Aorta (tissue), 5 donors: ENCODE measurements at places on chromosomes 4 and X. TPM values are rescaled to one million over a fixed set of nuclear protein-coding genes. Genes with fewer than 3 reads are reported as not detected.
A peak's percentile ranks its signal among the peaks of the same experiment; 100 is the strongest.

DNA sequence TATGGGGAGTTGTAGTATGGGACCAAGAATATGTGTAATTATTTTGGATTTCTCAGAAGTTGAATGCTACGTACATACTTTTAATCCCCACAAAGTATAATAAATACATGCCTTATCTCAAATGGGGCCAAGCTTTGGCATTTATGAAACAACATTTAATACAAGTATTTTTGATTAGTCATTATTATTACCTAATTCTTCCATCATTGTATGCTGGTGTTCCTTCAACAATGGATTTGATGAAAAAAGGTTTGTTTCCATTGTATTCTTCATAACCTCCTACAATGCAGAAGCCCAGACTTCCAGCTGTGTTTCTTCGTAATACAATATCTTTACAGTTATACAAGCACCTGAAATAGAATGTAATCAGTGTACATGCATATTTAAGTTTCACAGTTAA, 83.8 kb downstream of the FIP1L1 start:
- H3K4me3 ChIP-seq: no peak overlapping the region
- H3K4me1 ChIP-seq: no peaks in the 10 kb centered on the region
- H3K27ac ChIP-seq: no peak overlapping the region
- H3K36me3 ChIP-seq: no peaks in the 10 kb centered on the region

GRCh38 chr4:114037988-114038387, 58.5 kb upstream of the ARSJ start:
- no peak overlapping the region for H3K27ac ChIP-seq
- no peaks in the 10 kb centered on the region for H3K36me3 ChIP-seq
- H3K27me3 ChIP-seq: no peaks in the 10 kb centered on the region
- no peak for DNase-seq
- H3K4me3 ChIP-seq: no peak overlapping the region
- no peaks in the 10 kb centered on the region for H3K4me1 ChIP-seq

DNA sequence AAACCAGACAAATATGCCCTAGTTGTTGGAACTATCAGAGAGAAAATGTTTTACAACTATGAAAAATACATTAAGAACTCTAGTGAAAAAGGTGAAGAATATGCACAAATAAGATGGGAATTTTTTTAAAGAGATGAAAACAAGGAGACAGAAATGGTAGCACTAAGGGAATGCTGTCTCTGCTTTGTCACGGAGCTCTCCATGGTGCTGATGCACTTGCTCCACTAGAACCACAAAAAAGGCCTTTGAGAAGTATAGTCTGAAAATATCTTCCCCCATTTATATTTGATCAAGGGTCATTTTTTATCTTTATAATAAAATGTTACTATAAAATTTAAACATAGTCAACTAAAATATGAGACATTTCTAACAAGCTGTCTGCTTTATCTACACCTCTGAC, 1655.5 kb upstream of the AGA start:
- H3K36me3 ChIP-seq: no peaks in the 10 kb centered on the region
- no peak overlapping the region for H3K27ac ChIP-seq
- H3K4me3 ChIP-seq: no peak overlapping the region
- no peak for DNase-seq
- H3K27me3 ChIP-seq: no peaks in the 10 kb centered on the region
- H3K4me1 ChIP-seq: no peaks in the 10 kb centered on the region

DNA sequence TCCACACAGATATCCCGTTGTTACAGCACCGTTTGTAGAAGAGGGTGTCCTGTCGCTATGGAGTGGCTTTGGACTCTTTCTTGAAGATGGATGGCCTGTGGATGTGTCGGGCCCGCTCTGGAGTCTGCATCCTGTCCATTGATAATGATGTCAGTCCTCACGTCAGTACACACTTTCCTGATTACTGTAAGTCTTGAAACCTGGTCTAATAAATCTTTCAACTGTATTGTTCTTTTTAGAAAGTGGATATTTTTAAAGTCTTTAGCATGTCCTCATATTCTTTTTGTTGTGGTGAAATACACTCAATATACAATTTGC, 14.9 kb downstream of the MSANTD1 start:
- no peaks in the 10 kb centered on the region for H3K4me1 ChIP-seq
- no peaks in the 10 kb centered on the region for H3K36me3 ChIP-seq
- no peaks in the 10 kb centered on the region for H3K27me3 ChIP-seq
- no peak for DNase-seq
- no peak overlapping the region for H3K4me3 ChIP-seq
- H3K27ac ChIP-seq: no peak overlapping the region

GRCh38 chr4:71009890-71010588, 16.6 kb downstream of the DCK start:
- no peak for DNase-seq
- H3K27me3 ChIP-seq: no peaks in the 10 kb centered on the region
- H3K36me3 ChIP-seq: no peaks in the 10 kb centered on the region
- no peak overlapping the region for H3K27ac ChIP-seq
- no peaks in the 10 kb centered on the region for H3K4me1 ChIP-seq

DNA sequence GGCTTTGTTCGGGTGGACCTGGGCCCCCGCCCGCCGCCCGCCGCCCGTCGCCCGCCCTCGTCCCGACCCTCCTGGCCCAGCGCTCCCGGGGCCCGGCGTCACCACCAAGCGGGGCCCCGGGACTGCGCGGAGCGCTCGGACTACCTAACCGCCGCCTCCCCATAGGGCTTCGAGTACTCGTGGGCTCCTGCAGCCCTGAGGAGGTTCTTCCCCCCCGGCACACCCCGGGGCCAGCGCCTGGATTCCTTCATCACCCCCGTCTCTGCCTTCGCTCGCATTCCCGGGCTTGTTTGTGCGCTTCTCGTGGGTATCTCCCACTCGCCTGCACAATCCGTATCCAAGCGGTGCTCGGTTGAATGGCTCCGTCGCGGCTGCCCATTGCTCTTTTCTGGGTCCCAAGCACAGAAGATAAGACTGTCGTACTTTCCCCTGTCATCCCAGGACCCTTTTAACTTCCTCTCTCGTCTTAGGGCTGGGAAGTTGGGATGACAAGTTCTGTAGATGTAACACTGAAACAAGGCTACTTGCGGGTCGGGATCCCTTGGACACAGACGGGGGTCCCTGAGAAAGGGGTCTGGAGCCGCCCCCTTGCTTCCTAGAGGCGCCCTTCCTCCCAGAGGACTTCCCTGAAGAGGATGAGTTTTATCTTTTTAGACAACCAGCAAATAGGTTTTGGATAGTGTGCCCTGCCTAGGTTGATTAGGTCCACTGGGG, 565 bp downstream of the MOB1B start:
- H3K4me3 ChIP-seq: peak overlapping the region; percentile 77
- no peaks in the 10 kb centered on the region for H3K27me3 ChIP-seq

- H3K27me3 ChIP-seq: peaks cover 1% of the 10 kb centered on the region
- no peak for DNase-seq
- H3K27ac ChIP-seq: no peak overlapping the region
- H3K4me1 ChIP-seq: no peaks in the 10 kb centered on the region
These were observed 137.0 kb upstream of the PSAPL1 start for GRCh38 chr4:7571701-7572100.

DNA sequence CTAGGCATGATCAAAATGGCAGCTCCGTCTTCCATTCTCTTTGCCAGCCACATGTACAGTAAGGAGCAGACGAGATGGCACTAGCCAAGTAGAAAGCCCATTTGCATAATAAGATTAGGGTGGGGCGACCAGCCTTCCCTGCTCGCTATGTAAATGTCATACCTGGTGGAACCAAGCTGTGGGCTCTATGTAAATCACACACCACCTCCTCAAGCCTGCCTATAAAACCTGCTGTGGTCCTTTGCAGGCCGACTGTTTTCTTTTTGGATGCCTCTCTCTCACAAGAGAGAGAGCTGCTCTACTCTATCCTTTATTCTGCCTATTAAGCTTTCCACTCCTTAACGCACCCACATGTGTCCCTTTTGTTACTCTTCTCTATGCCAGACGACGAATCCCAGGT, 1472.7 kb downstream of the ARAP2 start:
- H3K4me3 ChIP-seq: no peak overlapping the region
- no peaks in the 10 kb centered on the region for H3K4me1 ChIP-seq
- H3K27me3 ChIP-seq: no peaks in the 10 kb centered on the region
- no peaks in the 10 kb centered on the region for H3K36me3 ChIP-seq
- no peak for DNase-seq
- no peak overlapping the region for H3K27ac ChIP-seq

GRCh38 chrX:111410590-111411078, 1.4 kb downstream of the DCX start:
- H3K4me1 ChIP-seq: no peaks in the 10 kb centered on the region
- H3K36me3 ChIP-seq: no peaks in the 10 kb centered on the region

DNA sequence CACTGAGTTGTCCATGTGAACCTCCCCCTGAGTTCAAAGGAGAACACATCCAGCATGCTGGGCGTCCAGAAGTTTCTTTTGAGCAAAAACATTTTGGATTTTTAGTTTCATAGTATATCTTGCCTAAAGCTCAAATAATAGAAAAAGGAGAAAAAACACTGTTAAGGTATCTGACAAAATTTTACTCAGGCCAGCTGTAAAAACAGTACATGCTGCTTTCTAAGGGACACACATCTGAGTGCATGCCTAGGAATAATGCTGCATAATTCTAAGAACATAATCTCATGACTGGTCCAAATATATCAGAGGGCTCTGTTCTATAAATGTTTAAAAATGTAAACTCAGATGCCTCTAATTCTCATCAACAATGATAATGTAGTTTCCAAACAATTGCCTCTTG, 561.3 kb upstream of the INTU start:
- no peak overlapping the region for H3K27ac ChIP-seq
- no peaks in the 10 kb centered on the region for H3K27me3 ChIP-seq
- H3K36me3 ChIP-seq: no peaks in the 10 kb centered on the region
- no peak overlapping the region for H3K4me3 ChIP-seq

- no peaks in the 10 kb centered on the region for H3K27me3 ChIP-seq
- no peak overlapping the region for H3K27ac ChIP-seq
- no peaks in the 10 kb centered on the region for H3K4me1 ChIP-seq
- no peak overlapping the region for H3K4me3 ChIP-seq
- H3K36me3 ChIP-seq: no peaks in the 10 kb centered on the region
- DNase-seq: no peak
These were observed 7.3 kb downstream of the XK start for GRCh38 chrX:37692918-37693317.

- H3K27ac ChIP-seq: no peak overlapping the region
- DNase-seq: no peak
- H3K27me3 ChIP-seq: no peaks in the 10 kb centered on the region
- H3K4me3 ChIP-seq: no peak overlapping the region
- no peaks in the 10 kb centered on the region for H3K36me3 ChIP-seq
These were observed 162.7 kb upstream of the GALNTL6 start for GRCh38 chr4:171650543-171650942.

GRCh38 chrX:139930916-139931645, 1.8 kb downstream of the ATP11C start:
- peaks cover 3% of the 10 kb centered on the region for H3K4me1 ChIP-seq
- H3K36me3 ChIP-seq: no peaks in the 10 kb centered on the region
- H3K27ac ChIP-seq: no peak overlapping the region
- DNase-seq: no peak

- H3K36me3 ChIP-seq: no peaks in the 10 kb centered on the region
- no peaks in the 10 kb centered on the region for H3K27me3 ChIP-seq
- no peaks in the 10 kb centered on the region for H3K4me1 ChIP-seq
- no peak for DNase-seq
These were observed 467.0 kb downstream of the STIM2 start for GRCh38 chr4:27327421-27328181.

- DNase-seq: no peak
- no peaks in the 10 kb centered on the region for H3K27me3 ChIP-seq
- H3K4me3 ChIP-seq: peak within 1 kb of the TSS; percentile 67
- no peak within 1 kb of the TSS for H3K27ac ChIP-seq
These were observed at the start of gene COL4A6 for GRCh38 chrX:108438110-108438623. Gene COL4A6, minus strand, starts transcription at chrX:108438422. Its CDS starts 226 bp downstream, at chrX:108438196.

DNA sequence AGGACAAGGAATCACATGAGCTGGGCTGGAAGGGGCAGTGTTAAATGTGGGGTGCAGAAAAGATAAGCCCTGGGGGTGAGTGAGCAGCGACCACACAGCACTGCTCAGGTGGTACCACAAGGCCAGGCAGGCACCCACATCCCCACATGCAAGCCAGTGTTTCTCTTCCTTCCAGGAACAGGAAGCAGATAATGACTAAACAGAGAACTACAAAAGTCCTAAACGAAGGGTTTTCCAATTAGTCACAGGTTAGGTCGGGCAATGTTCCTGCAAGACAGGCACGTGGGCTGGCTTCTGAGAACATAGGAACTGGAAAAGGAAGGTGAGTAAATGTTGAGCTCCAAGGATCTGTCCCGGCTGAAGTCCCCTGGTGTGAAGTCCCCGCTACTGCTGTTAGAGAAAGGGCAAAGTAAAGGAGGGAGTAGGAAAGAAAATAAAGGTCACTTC, 19.5 kb downstream of the RELL1 start:
- H3K36me3 ChIP-seq: no peaks in the 10 kb centered on the region
- DNase-seq: no peak
- peaks cover 7% of the 10 kb centered on the region for H3K4me1 ChIP-seq
- H3K27ac ChIP-seq: no peak overlapping the region
- no peaks in the 10 kb centered on the region for H3K27me3 ChIP-seq
- H3K4me3 ChIP-seq: no peak overlapping the region

The RHOXF2B gene
- total RNA-seq: not detected

The DNAAF6 gene
- not detected for total RNA-seq

The SLC38A5 gene
- 11.8 TPM for total RNA-seq

The XAGE5 gene
- total RNA-seq: not detected

The GPM6B gene
- 19.6 TPM for total RNA-seq

The CT45A7 gene
- not detected for total RNA-seq

The MECP2 gene
- 80.7 TPM for total RNA-seq

The CHRDL1 gene
- total RNA-seq: 75.6 TPM

The MAGEC3 gene
- 2.2 TPM for total RNA-seq
